Thoracic aorta (tissue), 2 donors: ENCODE measurements at places on chromosomes 2 and 18.

DNA sequence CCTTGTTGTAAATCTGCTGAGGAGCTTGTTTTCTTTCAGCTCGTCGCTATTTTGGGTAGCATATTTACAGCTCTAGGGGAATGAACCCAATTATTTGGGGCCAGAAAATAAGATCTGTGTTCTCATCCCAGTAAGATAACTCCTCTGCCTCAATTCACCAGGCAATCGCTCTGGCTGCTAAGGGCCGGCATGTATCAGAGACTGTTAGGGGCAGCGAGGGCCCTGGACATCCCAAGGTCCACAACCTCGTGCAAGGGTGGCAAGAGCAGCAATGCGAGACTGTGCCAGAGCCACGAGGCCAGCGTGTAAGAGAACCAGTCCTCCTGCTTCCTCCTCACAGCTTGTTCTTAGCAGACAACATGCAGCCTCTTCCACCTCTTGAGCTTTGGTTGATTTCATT is 66.1 kb downstream of the DDX1 start:
- no peak for DNase-seq

DNA sequence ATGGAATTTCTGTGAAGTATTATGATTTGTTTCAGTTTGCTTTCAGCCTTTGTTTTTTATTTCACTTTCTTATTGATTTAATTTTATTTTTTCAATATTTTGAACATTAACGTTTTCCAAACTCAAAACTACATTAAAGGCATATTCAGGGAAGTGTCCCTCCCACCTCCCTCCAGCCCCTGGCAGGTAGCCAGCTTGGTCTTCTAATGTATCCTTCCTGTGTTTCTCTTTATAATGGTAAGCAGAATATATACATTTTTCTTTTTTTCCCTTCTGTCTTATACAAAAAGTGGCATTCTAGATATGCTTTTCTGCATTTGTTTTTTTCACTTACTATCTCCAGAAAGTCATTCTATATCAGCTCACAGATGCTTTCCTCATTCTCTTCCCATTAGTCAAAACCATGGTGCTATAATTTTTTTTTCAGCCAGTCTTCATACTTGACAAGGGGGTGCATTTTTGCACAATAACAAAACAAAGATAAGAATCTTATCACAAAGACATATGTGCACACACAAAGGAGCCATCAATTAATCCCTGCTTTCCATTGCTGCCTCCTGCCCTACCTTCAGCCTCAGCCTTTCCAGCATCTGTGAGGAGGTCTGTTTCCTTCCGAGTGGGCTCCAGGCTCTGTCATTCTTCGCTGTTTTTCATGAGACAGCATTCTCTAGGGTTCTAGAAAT is 33.7 kb upstream of the TMEM177 start:
- no peak for DNase-seq

GRCh38 chr2:144931480-144931879 is 411.6 kb upstream of the ZEB2 start:
- DNase-seq = no peak

GRCh38 chr2:64062840-64063239 is 43.6 kb upstream of the VPS54 start:
- no peak for DNase-seq

DNA sequence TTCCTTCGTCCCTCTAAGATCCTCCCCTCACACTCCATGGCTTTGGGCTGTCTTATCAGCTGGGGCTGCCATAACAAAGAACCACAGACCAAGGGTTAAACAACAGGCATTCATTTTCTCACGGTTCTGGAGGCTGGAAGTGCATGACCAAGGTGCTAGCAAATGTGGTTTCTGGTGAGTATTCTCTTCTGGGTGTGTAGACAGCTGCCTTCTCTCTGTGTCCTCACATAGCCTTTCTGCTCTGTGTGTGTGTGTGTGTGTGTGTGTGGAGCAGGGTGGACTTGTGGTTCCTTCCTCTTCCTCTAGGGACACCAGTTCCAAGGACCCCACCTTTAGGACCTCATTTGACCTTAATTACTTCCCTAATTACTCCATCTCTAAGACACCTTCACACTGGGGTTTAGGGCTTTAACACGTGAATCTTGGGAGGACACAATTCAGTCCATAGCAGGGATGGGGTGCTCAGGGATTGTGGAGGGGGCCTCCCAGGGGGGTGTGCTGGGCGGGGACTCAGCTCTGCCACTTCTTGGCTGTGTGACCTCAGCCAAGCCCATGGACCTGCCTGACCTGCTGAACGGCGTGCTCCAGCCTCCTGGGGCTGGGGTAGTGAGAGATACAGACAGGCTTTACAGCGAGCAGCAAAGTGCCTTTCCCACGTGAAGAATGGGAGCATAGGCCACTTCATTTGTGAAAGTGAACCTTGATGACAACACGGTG is 38.0 kb downstream of the ACKR3 start:
- DNase-seq = no peak

DNA sequence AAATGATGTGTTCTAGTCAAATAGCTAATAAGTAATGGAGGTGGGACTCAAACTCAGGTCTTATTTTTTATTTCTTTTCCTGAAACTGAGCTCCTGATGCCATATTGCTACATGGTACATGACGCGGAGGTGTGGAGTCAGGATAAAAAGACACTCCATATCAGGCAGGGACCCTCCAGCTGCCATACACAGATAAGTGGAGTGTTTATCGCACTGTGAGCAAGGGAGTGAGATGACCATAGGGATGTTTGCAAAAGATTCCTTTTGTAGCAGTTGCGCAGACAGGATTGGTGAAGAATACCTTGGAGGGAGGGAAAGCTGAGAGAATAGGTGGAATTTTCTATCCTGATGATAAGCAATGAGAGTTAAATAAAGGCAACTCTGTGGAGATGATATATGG is 657.2 kb downstream of the RNF144A start:
- DNase-seq = no peak

GRCh38 chr2:68000170-68000825 is 62.5 kb downstream of the C1D start:
- no peak for DNase-seq

GRCh38 chr2:96374211-96374951 is 38.8 kb downstream of the NCAPH start:
- peak; percentile 72 for DNase-seq

GRCh38 chr2:199419428-199419827 is 38.3 kb downstream of the SATB2 start:
- DNase-seq = no peak

- DNase-seq = no peak
Observed at GRCh38 chr2:219897456-219897855, 270.0 kb downstream of the SLC4A3 start.

GRCh38 chr2:20409039-20409438 is 37.8 kb upstream of the RHOB start:
- no peak for DNase-seq

DNA sequence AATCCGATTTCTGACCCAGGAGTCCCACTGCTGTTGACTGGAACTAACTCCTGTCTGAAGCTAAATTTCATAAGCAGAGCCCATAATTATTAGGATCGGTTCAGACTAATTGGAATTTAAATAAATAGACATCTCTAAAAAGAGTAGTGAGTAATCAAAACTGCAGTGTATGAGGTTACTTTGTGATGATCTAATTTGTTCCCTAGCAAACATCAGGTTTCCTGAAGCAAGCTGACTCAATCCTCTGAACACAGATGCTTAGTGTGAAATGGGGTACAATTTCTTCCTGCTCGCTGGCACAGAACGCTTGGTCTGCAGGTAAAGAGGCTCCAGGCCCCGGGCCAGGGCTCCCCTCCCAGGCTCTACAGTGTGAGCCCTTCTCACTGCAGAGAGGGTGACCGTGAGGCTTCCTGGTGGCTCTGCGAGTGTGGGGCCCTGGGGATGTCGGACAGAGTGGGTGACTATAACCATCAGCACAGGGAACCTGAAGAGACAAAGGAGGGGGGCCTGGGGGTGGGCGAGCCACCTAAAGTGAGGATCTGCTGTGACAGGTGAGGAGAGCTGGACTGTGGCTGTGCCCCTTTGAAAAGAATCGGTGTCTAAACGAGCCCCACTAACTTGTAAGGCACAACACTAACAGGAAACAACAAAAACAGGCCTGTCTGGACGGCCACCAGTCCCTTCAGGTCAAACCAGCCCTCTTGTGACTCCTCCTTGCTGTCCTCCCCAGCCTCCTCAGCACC is 20.2 kb downstream of the CHST10 start:
- no peak for DNase-seq

- DNase-seq = no peak
Observed at GRCh38 chr2:33484042-33484621, 7.7 kb downstream of the RASGRP3 start.

- DNase-seq = no peak
Observed at GRCh38 chr2:158181171-158181570, 79.5 kb downstream of the UPP2 start.

DNA sequence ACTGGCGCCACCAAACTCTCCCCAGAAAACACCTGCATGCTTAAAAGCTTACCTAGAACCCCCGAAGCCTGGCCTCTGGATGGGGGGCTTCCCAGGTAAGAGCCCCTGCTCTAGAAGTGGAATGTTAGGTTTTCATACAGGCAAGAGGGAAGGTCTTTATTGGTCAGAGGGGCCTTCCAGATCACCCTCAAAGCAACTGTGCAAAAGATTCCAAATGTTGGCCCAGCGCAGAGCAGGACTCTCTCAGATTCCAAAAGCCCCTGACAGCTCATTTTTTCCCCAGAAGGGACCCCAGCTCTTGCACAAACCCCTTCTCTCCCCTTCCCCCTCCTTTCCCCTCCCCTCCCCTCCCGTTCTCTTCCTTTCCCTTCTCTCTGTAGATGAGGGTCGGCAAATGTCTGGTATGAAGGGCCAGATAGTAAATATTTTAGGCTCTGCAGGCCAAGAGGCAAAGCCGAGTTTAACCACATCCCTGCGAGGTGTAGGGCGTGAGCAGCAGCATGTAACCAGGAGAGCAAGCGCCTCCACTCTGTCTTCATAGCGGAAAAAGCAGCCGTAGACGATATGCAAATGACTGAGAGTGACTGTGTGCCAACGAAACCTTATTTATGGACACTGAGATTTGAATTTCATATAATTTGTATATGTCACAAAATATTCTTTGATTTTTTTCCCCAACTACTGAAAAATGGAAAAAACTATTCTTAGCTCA is 116.9 kb downstream of the SMAD7 start:
- no peak for DNase-seq

GRCh38 chr18:39911716-39912115 is 2043.3 kb upstream of the PIK3C3 start:
- no peak for DNase-seq

DNA sequence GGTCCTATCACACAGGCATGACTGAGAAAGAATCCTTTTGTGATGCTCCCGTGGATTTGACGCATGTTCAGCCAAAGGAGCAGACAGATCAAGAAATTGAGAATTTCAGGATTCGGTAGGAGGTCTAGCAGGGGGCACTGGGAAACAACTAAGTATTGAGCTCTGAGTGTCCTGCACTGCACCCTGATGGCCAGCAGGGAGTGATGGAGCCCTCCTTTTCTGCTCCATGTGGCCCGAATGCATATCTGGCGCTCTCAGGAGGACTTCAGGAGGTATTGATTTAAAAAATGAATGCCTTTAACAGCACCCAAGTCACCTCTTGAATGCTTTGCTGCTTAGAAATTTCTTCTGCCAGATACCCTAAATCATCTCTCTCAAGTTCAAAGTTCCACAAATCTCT is 58.0 kb downstream of the ZNF519 start:
- DNase-seq = no peak

DNA sequence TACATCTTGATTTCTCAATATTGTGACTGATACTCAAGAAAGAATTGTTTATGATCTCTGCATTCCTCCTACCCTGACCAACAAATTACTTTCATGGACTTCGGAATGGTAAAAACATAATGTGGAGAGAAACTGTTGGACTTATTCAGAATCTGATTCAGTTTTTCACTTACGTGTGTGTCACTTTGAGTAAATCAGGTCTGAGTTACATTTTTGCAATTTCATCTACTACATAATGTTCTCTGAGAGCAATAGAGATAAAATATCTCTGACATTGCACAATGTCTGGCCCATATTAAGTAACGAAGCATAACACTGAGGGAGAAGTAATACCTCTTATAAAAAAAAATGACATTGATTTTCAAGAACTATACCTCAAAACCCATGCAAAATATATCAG is 1337.9 kb upstream of the CHAC2 start:
- no peak for DNase-seq

GRCh38 chr2:240438810-240439697 is 3.6 kb downstream of the GPC1 start:
- DNase-seq = no peak

GRCh38 chr2:60094450-60094929 is 459.0 kb downstream of the BCL11A start:
- no peak for DNase-seq

DNA sequence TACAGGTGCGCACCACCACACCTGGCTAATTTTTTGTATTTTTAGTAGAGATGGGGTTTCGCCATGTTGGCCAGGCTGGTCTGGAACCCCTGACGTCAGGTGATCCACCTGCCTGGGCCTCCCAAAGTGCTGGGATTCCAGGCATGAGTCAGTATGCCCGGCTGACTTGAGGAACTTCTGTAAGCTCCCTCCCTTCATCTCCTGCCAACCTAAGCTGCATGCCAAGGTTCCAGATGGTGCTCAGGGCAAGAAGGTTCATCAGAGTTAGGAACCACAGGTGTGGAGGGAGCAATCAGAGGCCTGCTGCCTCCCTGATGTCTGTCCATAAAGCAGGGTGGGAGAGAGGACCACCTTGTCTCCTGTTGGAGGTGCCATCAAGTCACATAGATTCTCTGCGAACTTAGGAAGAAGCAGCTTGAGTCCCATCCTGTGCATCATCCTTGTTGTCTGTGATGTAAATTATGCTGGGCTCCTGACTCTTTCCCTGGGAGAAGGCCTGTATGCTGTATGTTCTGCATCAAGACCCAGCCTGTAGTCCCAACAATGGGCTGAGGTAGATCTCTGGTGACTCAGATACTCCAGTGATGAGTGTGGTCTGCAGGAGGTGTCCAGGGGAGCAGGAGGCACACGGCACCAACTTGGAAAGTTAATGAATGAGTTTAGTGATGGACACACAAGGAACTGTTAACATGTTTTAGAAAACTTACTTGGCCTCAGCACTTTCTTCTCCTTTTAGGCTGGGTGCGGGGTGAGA is 53.1 kb downstream of the TMEM17 start:
- DNase-seq = no peak

DNA sequence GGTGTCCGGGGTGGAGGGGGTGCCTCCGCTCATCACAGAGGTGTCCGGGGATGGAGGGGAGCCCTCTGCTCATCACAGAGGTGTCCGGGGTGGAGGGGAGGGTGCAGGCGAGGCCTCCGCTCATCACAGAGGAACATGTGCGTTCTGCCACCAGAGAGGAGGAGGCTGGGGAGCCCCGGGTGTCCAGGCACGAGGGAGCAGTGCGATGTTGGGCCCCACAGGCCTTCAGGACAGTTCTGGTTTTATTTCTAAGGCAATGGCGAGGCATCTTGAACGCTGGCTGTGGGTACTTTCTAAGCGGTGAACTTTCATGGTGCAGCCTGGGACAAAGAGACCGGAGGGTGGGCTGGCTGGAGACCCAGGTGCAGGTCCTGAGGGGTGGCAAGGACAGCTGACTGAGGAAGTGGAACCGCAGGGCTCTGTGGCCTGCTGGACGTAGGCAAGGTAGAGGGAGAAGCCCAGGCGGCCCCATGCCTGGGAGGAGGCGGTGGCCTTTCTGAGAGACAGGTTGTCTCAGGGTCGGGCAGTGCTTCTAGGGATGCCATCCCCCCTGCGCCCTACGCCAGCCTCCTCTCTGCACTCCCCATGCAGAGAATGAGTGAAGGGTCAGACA is 196.6 kb upstream of the SALL3 start:
- DNase-seq = no peak
